CD4-positive, alpha-beta T cell treated with Interleukin-2 at 100 ng/mL for 4 hours (primary cell): ENCODE measurements at places on chromosomes 5 and 9.

- DNase-seq = no peak
Observed at GRCh38 chr5:165404917-165405316, 1899.5 kb downstream of the MAT2B start.

GRCh38 chr5:65938256-65938655, 11.9 kb downstream of the ERBIN start:
- no peak for DNase-seq

DNA sequence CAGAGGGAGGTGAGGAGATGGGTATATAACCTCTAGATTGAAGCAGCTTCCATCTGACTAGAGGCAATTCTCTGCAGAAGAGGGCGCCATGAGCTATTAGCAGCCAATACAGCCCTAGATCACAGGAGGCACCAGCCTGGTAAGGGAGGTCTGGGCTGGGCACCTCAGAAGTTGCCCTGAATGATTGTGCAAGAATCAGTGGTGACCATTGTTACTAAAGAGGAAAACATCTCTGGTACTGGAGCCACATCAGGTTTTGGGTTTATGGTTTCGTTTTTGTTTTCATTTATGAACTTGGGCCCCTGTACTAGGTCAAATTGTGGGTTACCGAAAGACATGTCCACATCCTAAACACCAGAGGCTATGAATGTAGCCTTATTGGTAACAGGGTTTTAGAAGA, 342.0 kb downstream of the MLLT3 start:
- no peak for DNase-seq

- DNase-seq = no peak
Observed at GRCh38 chr9:16867576-16868311, 2.7 kb downstream of the BNC2 start.

DNA sequence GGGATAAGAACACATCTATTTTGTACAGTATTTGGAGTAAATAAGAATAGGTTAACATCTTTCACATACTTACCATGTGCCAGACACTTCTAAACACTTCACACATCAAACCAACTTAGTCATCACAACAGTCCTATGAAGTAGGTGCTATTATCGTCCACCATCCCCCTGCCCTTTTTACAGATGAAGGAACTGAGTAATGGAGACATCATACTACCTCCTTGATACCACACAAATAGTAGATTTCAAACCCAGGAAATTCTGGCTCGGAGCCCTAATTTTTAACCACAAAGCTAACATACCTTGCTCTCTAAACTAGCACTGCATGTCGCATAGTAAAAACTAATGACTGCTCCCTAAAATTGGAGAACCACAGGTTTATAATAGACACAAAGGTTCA, 4.2 kb upstream of the ZNF366 start:
- DNase-seq = no peak

GRCh38 chr9:36382484-36382883, 17.6 kb downstream of the RNF38 start:
- DNase-seq = no peak

DNA sequence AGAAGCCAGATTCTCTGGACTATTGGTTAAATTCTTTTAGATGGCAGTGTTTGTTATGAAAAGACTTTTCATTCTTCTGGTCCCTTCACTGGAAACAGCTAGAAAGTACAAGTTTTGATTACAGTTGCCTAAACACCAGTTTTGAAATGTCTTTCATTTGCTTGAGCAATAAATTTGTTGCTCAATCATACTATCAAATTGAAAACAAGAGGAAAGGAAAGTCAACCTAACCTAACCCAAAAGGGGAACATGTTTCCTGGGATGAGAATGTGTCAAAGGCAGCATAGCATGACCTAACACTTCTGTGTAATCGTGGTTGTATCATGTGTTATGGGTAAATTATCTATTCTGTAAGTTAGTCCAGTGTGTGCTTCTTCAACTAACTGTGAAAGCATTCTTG, 213.2 kb downstream of the TMC1 start:
- DNase-seq = no peak
